ENCODE measurements at places on chromosomes 16 and 17.

- DNase-seq, result no peak
These were observed 68.2 kb downstream of the VAT1L start for GRCh38 chr16:77856438-77857160.

DNA sequence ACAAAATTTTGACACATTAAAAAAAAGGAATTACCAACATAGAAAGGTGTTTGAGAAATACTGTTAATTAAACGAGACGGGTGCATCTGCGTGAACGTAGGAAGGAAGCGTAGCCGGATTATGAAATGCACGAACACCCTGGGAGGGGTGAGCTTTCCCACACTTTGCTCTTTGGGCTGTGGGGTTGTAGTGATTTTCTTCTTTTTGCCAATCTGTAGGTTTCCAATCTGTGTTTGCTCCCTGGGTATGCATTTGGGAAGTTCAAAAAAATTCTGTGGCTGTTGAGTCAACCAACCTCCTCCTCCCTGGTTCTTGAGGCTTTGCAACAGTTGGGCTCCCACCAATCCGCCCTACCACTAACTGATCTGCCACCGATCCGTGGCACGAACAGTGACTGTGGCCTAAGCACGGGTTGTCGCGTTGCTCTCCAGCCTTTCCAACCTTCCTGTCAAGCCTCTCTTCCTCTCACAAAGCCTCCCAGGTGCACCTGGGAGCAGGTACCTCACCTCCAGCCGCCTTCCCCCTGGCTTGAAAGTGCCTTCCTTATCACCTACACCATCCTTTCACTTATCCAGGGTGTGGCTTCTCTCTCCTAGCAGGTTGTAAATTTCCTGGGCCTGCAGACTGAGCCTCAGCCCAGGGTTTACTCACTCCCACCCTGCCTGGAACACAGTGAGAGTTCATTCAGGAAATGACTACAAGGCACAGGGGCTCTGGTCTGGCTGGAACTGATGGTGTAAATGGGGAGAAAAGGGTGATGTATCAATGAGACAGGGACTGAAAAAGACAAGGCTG lies 16.6 kb downstream of the RTN4RL1 start:
- no peak for DNase-seq

GRCh38 chr16:49424961-49425360 lies 51.4 kb downstream of the C16orf78 start:
- DNase-seq, result no peak

- DNase-seq, result no peak
These were observed 30.6 kb downstream of the MRPS23 start for GRCh38 chr17:57819285-57819684.

DNA sequence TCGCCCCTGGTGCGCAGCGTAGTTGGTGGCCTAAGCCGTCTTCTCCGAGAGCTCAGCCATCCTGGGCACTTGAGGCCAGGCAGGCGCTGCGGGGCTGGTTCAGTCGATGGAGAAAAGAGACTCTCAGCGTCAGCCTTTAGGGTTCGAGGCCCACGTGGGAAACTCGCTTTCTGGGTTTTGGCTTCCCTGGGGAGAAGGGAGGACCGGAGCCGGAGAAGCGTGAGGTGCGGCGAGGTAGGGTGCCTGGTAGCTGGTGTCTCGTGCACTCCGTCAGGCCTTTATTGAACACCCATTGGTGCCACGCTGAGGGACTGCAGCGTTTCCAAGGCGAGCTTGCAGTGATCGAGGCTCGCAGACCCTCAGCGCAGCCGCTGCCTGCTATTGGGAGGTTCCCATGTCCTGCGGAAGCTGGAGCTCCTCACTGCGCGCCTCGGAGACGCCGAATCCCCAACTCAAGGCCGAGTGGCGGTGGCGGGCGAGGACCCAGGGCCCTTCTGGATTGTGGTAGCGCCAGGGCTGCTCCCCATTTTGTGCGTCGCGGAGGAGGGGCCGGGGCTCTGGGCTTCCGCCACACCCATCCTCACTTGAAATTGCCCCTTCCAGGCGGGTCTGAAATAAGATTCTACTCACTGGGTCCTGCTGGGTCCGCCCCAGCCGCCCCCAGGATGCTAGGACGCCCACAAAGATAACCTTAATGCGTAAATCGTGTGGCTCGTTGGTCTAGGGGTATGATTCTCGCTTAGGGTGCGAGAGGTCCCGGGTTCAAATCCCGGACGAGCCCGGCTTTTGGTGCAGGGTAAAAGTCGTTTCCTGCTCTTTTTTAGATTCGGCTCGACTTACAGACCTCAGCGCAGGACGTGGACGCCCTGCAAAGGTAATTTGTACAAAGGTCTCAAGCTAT lies 1.2 kb downstream of the OR1F1 start:
- DNase-seq, result no peak

DNA sequence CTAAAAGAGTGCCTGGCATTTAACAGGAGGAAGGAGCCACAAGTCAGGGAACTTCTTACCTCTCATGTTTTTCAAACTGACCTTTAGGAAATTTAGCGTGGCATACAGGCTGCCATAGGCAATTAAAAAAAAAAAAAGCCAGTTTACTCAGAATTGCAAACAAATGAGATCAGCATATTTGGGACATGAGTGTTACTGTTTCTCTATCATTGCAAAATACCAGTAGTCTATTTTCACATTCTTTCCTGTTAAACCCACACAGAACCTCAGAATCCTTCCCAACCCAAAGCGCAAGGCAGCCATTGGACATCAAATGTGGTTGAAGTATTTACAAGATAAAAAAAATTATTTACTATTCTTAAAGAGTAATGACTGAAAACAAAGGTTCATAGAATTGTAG lies 366.4 kb upstream of the DYNLRB2 start:
- DNase-seq, result no peak

- DNase-seq, result no peak
These were observed 13.5 kb downstream of the CA4 start for GRCh38 chr17:60163108-60163784.

GRCh38 chr16:50025537-50025931 lies 509 bp downstream of the CNEP1R1 start:
- DNase-seq, result peak; percentile 15

DNA sequence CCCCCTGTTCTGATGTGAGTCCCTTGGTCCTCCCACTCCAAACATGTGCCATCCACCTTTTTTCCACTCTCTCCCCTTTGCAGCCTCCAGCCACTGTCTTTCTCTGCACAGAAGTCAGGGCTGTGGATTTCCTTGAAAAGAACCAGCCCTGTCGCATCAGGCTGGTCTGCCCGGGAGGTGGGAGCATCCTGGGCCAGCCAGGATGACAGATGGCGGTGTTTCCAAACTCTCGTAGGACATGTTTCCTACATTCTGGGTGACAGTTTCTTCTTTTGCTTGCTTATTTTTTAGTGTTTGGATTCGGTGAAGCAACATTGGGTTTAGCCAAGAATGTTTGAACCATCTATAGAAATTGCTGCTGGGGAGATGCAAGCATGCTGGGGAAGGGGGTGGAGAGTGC lies 100.8 kb downstream of the CCDC182 start:
- DNase-seq, result no peak

- no peak for DNase-seq
These were observed 16.8 kb downstream of the TPSD1 start for GRCh38 chr16:1272453-1273198.

DNA sequence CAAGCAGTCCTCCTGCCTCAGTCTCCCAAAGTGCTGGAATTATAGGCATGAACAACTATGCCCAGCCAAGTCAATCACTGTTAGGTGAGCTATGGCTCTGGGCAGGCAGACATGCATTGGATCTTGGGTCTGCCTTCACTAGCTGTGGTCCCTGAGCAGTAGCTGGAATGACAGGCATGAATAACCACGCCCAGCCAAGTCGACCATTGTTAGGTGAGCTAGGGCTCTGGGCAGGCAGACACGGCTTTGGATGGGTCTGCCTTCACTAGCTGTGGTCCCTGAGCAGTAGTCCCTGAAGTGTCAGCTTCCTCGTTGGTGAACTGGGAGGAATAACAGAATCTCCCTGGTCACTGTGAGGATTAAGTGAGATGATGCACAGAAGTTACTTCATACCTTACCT lies 6.4 kb downstream of the MRM3 start:
- DNase-seq, result no peak

DNA sequence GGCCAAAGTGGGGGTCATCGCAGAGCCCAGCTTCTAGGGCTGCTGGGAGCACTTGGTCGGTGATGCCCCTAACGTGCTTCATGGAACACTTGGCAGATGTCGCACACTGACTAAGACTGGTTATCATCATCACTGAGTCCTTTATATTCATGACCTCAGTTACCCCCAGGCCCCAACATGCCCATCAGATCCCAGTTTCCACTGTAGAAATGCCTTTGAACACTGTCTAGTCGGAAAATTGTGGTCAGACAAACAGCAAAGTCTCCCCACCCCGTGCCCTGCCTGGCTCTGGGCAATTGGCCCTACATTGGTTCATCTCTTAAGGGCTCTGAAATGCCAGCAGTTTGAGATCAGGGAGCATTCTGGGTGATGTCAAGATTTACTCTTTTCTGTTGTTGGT lies 51.3 kb downstream of the NKD1 start:
- DNase-seq, result no peak

DNA sequence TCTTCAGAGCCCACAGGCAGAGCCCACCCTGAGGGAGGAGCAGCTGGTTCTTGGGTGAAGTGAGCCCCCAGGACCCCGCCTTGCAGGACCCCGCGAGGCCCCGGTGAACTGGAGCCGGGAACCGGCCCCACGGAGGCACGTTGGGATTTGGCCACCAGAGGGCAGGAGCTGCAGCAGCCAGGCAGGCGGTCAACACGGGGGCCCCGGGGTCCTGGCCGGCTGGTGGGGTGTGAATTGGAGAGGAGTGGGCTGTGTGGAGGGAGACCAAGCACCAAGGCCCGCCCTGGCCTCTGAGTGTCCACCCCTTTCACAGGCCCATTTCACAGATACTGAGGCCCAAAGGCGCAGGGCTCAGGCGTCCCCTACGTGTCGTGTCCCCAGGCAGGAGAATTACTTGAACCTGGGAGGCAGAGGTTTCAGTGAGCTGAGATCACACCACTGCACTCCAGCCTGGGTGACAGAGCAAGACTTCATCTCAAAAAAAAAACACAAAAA lies 2.2 kb downstream of the DPEP1 start:
- DNase-seq, result peak; percentile 24

- DNase-seq, result no peak
These were observed 114.2 kb downstream of the METRNL start for GRCh38 chr17:83193336-83194185.

All from stimulated activated CD4-positive, alpha-beta T cell treated with anti-CD3 and anti-CD28 coated beads, Interleukin-4, amount 100 ng/mL, for 1 hour (primary cell).